Posterior cingulate gyrus (tissue), 11 donors: ENCODE measurements at places on chromosomes 11 and 22.
A peak's percentile ranks its signal among the peaks of the same experiment; 100 is the strongest.

DNA sequence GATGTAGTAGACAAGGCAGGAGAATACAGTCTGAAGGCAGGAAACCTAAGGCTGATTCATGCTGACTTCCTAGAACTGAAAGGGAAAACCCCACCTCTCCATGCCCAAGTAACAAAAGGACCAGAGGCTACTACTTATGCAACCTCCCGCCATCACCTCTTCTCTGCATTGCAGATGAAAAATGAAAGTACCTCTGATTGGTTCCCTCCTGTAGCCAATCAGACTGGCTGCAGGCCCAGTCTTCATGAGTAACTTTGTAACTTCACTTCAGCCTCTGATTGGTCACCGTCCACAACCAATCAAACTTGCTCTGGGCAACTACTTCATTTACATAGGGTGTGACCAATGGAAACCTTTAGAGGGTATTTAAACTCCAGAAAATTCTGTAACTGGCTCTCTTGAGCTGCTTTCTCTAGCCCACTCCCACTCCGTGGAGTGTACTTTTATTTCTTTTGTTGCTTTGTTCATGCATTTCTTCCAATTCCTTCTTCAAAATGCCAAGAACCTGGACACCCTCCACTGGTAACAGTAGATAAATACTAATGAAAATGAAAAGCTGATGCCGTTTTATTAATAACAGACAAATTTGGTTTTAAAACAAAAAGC, 5.2 kb upstream of the MAP6 start:
- no peak for DNase-seq

- peak; percentile 33 for DNase-seq
These were observed 47.7 kb downstream of the FBLN1 start for GRCh38 chr22:45550416-45550815.

DNA sequence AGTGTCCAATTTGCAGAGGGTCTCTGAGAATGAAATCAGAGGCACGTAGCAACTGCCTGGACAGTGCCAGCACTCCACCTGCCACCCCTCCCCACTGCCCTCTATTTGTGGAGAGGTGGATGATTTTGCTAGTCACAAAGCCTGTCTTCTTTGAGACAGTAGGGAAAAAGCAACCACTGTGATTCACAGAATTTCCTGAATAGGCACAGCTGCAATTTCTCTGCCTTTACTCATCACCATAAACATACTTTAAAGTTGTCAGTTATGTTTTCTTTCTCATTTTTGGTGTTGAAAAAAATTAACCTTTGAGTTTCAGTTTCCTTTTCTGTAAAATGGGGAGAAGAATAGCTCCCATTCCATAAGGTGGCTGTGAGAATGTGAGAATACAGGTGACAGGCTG, 134.3 kb downstream of the TEAD1 start:
- DNase-seq, result no peak

GRCh38 chr11:114386131-114386530, 14.2 kb downstream of the C11orf71 start:
- no peak for DNase-seq

DNA sequence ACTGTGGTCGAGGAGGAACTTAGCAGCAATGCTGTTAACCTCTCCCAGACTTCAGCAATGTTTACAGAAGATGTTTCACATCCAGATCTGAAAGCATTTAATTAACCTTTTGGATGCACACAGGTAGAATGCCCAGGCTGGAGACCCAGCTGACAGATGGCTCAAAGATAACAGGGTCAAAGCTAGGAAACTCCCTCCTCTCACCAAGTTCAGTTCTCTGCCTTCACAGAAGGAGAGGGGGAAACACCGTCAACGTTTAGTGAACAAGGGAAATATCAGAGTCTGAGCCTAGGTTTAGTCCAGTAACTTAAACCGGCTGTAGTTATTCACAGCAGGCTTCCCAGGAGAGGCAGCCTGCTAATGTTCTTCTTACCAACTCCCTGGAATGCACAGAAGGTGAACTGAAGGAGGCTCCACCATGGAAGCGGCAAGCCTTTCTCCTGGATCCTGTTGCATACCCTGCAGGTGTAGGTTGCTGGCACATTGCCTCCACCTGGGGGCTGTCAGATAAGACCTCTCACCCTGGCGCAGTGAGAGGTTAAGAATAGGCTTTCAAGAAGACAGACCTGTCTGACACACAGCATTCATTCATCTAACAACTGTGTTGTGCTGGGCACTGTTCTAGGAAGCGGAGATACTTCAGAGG, 23.5 kb upstream of the ANKK1 start:
- DNase-seq, result no peak

- DNase-seq, result no peak
These were observed 181.5 kb downstream of the FAM76B start for GRCh38 chr11:95608093-95608492.

GRCh38 chr22:24723111-24723510, 51.4 kb downstream of the PIWIL3 start:
- no peak for DNase-seq

DNA sequence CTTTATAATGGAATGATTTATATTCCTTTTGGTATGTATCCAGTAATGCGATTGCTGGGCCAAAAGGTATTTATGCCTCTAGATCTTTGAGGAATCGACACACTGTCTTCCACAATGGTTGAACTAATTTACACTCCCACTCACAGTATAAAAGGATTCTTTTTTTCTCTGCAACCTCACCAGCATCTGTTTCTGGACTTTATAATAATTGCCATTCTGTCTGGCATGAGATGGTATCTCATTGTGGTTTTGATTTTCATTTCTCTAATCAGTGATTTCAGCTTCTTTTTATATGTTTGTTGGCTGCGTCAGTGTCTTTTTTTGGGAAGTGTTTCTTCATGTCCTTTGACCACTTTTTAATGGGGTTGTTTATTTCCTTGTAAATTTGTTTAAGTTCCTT, 679.3 kb downstream of the JRKL start:
- no peak for DNase-seq

- no peak for DNase-seq
These were observed 29.5 kb upstream of the SHANK2 start for GRCh38 chr11:71281831-71282230.

DNA sequence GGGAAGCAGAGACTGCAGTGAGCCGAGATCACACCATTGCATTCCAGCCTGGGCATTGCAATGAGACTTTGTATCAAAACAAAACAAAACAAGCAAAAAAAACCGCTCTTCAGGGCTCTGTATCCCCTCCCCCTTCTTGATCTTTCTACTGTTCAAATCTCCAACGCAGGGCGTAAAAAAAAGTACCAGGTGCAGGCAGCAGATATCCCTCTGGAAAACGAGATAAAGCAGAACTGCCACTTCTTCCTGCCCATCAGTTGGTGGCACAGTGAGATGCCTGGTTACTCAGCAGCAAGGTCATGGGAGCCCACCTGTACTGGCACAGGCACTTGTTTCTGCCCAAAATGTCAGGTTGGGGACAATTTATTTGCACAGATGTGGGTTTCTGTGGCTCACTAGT, 11.2 kb downstream of the CCS start:
- no peak for DNase-seq

GRCh38 chr11:8870411-8871170, 40.4 kb upstream of the AKIP1 start:
- DNase-seq, result peak; percentile 90

DNA sequence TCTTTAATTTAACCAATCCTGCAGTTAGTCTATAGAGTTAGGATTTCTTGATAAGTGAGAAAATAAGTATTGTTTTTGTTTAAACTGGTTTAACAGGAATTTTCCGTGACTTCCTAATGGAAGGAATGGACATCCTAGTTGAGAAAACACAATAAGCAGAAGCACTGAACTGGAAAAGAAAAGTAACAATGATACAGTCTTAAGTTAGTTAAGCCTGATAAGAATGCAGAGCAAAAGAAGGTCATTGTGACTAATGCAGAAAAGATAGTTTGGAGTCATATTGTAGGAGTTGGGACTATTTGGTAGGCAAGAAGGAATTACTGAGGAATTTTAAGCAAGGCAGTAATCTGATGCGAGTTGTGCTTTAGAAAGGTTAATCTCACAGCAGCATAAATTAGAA, 11.7 kb downstream of the RNF141 start:
- DNase-seq, result no peak

DNA sequence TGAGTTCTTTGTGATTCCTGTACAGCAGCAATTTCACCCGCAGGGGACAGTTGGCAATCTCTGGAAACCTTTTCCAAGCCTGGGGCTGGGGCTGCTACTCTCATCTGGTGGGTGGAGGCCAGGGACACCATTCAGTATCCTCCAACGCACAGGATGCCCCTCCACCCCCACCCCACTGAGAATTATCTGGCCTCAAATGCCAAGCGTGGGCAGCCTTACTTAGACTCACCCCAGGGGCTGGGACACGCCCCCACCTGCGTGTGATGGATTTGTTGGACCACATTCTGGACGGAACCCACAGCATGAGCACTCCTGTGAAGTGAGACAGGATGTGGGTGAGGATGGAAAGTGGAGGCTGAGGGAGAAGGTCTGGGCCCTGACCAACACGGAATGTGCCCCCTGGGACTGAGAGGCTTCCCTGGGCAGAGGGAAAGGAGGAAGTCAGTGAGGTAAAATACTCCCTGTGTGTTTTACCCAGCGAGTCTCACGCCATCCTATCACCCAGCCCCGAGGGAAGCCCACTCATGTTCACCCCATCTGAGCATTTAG, 13.7 kb downstream of the RASD2 start:
- DNase-seq, result no peak

- DNase-seq, result no peak
These were observed 107.6 kb downstream of the GALNT18 start for GRCh38 chr11:11514246-11514645.

DNA sequence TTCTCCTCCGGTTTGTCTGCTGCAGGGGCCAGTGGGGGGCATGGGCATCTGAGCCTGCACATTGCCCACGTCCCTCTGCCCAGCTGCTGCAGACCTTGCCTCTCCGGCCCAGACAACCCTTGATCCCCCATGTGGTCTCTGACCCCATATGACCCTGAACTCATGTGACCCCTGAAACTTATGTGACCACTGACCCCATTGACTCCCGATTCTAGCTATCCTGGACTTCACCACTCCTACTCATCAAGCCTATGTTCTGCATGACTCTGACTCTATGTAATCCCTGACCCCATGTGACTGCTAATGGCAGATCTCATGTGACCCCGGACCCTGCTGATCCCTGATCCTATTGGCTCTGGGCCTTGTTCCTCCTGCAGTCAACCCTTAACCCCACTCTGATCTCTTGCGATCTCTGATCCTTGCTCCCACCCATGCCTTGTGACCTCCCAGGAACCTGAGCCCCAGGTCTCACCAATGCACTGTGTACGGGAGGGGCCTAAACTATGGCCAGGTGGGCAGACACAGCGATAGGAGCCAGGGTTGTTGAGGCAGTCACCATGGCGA, 5.7 kb downstream of the LTBP3 start:
- DNase-seq, result no peak

DNA sequence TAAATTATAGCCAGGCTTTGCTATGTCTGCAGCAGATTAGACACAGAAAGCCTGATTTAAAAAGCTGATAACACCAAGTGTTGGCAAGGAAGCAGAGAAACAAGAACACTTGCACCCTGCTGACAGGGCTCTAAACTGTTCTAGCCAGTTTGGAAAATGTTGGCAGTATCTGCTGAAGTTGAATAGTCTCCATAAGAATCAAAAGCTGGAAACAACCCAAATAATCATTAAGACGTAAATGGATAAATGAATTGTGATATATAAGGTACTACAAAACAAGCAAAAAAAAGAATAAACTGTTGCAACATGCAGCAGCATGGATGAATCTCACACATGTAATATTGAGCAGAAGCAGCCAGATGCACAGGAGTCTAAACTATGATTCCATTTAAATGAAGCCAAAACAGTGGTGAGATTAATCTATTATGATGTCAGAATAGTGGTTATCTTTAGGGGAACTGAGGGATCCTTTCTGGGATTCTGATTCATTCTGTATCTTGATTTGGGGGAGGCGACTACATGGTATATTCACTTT, 40.4 kb upstream of the ADORA2A start:
- no peak for DNase-seq

DNA sequence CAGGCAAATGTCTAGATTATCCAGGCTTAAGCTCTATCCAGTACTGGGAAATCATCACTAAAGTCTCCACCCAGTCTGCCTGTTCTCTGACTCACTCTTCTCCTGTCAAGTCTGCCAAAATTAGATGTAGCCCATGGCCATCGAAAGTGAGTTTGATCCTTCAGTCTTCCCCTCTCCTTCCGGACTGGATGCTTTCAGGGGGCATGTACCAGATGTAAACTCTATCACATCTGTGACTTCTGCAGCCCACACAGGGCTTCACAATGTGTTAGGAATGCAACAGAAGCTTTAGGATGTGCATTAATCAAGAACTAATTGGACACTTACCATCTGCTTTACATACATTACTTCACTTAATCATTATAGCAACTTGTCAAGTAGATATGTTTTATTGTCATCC, 12.3 kb downstream of the ME3 start:
- no peak for DNase-seq

DNA sequence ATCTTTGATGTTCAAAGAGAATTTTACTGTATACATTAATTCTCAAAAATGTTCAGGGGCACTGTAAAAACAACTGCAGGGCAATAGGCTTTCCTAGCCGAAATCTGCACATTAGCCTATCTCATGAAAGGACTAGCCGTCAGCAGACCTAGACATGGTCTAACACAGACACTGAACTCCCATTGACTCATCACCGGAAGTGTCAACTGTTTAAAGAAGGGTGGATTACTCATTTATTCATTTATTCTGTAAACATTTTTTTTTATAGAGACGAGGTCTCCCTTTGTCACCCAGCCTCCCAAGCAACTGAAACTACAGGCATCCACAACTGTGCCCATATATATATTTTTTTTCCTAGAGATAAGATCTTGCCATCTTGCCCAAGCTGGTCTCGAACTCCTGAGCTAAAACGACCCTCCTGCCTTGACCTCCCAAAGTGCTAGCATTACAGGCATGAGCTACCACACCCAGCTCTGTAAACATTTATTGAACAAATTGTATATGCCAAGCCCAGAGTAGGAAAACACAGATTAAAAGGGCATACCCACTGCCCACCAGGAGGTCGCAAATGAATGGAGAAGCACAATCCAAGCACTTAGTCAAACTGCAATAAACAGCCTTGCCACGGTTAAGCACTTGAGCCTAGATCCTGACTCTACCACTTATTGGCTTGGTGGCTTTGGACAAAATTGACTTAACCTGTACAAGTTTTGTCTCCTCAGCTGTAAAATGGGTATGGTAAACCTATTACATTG, 26.6 kb downstream of the RAB30 start:
- no peak for DNase-seq

GRCh38 chr11:125649465-125650166, 24.7 kb downstream of the CHEK1 start:
- DNase-seq, result no peak

DNA sequence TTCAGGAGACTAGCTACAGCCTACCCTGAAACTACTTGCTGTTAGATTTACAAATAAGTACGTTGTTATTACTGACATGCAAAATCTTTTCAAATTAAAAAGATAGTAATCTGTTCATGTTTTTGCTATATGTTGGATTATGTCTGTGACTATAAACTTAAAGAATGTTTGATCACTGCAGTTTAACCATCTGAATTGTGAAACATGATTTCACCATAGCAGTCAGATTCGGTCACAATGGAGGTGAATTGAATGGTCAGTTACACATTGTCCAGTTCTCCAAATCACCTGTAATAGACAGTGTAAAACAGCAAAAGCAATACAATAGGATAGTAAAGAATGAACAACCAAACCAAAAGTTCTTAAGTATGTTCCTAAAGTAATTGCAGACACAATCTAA, 43.3 kb downstream of the CCDC83 start:
- DNase-seq, result no peak
